Fibroblast of mammary gland (primary cell): ENCODE measurements at places on chromosomes 1 and 21.

- DNase-seq: no peak
These were observed 245.3 kb upstream of the RAB4A start for GRCh38 chr1:229025576-229025975.

- peak; percentile 44 for DNase-seq
These were observed 20.5 kb downstream of the FUBP1 start for GRCh38 chr1:77958391-77958790.

DNA sequence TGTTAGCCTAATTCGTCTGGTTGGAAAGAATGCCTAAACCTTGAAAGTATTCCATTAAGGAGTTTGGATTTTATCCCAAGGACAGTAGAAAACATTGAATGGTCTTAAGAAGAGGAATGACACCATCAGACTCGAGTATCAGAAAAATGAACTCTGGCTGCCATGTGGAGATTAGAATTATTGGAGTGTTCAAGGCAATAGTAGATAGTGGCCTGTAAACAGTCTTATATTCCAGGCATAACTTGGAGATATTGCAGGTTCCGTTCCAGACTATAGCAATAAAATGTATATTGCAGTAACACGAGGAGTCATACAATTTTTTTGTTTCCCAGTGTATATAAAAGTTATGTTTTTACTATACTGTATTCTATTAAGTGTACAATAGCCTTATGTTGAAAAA, 130.9 kb downstream of the GDAP2 start:
- DNase-seq: no peak

DNA sequence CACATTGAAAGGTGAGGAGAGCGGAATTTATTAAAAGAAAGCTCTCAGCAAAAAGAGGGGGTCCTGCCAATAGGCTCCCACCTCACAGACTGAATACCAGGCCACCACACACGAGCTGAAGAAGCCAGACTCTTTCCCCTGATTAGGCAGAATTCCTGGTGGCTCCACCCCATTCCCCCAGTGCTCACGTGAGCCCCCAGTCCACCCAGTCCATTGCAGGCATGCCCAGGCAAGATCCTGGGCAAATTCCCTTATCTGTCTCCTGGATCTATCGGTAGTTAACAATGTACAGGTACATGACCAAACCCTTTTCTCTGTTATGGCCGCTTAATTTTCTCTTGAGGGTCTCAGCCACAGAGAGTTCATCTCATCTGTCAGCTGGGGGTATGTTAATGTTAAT, 54.6 kb upstream of the BTG3 start:
- no peak for DNase-seq

DNA sequence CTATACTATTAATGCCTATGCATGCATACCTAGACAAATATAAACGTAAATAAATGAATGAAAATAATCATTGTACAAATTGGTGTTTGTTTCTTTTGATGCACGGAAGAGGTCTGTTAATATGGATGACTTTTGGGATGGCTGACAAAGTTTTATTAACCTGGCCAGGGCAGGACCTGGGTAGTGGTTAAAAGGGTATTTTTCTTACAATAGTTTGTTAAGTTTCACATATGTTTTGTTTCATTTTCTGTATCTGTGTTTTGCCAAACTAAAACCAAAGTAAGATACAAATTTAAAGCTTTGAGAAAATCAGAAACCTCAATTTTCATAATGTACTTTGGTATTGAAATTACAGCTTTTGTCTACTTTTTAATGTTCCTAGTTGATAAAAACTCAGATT, 222.7 kb upstream of the OLFM3 start:
- no peak for DNase-seq

GRCh38 chr1:30720271-30721223, 2.8 kb downstream of the MATN1 start:
- DNase-seq: no peak

DNA sequence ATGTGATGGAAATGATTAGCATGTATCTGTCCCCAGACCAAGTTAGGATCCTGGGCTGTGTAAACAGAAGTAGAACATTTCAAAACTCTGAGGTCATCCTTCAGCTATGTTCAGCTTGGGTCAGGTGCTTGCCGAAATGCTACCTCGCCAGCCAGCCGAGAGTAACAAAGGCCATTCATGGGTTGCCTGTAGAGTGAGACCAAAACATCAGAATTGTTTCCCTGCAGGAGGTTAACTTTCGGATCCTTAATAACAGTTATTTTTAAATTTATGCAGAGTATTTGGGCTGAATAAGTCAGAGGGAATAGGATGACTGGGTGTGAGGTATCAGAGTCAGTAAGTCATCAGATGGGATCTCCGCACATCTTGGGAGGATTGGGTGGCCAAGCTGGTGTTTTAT, 35.6 kb downstream of the SMYD2 start:
- DNase-seq: peak; percentile 75

GRCh38 chr1:168373869-168374268, 93.2 kb downstream of the TBX19 start:
- DNase-seq: peak; percentile 25

DNA sequence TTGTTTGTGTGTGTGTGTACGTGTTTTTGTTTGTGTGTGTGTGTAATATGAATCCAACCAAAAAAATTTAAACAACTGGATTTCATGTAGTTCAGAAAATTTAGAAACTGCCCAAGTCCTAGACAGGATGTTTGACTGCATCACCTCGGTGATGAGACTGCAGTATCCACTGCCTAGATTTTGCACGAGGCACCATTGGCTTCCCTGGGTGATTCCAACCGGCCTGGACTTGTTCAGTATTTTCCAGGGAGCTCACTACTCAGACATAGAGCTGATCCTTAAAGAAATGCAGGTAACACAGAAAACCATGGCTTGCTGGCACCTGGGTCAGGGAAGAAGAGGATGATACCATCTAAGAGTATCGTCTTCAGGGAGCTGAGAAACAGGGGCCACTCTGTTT, 18.2 kb upstream of the KCNK2 start:
- DNase-seq: no peak

- peak; percentile 92 for DNase-seq
These were observed 161.1 kb upstream of the COL6A1 start for GRCh38 chr21:45820171-45821091.

GRCh38 chr1:191870490-191870889, 287.8 kb upstream of the RGS18 start:
- no peak for DNase-seq

- peak; percentile 90 for DNase-seq
These were observed 81.7 kb upstream of the TSPAN2 start for GRCh38 chr1:115170961-115171392.

GRCh38 chr1:182394055-182394775, 2.6 kb upstream of the GLUL start:
- no peak for DNase-seq

DNA sequence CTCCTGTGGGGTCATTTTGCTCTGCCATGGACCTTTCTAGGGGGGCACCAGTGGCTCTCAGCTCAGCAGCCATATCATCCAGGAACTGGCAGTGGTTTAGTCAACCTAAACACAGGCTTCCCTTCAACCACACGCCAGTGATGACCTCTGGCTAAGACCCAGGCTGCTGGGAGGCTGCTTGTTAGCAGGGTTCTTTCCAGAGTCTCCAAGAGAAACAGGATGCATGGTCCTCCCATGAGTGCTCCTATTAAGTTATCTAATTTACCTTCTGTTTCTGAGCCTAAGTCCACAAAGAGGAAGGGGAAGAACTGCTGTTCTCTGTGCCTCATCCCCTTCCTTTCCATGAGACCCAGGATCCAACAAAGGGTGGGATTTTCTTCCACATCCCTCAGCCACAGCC, 137.3 kb upstream of the PLXNA2 start:
- no peak for DNase-seq

- no peak for DNase-seq
These were observed 43.0 kb upstream of the TARDBP start for GRCh38 chr1:10969267-10969970.

DNA sequence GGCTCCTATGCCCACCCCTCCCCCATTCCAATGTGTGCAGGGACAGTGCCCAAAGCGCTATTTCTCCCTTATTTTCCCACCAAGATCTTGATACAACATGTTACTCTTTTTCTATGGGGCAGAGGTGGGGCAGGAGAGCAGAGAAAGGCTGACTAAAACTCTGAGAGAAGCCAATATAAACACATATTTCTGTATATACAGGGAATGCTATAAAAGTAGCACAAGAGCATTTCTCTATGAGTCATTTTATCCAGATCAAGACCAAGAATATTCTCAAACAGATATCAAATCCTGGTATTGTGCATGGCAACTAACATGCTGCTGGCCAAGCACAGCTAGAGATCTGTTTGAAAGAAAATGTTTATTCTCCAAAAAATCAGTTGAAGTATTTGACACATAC, 7.3 kb downstream of the WDR26 start:
- peak; percentile 82 for DNase-seq

GRCh38 chr1:36497207-36497606, 14.5 kb upstream of the CSF3R start:
- no peak for DNase-seq
